ENCODE measurements at places on chromosomes 4 and X.

- no peak overlapping the region for H3K4me3 ChIP-seq
- H3K27ac ChIP-seq, result no peak overlapping the region
- no peak for DNase-seq
- H3K27me3 ChIP-seq, result no peaks in the 10 kb centered on the region
- no peaks in the 10 kb centered on the region for H3K36me3 ChIP-seq
These were observed 189.2 kb upstream of the GK2 start for GRCh38 chr4:79597266-79597665.

- no peaks in the 10 kb centered on the region for H3K4me1 ChIP-seq
- no peaks in the 10 kb centered on the region for H3K36me3 ChIP-seq
- peaks cover 21% of the 10 kb centered on the region for H3K27me3 ChIP-seq
- no peak overlapping the region for H3K27ac ChIP-seq
- no peak for DNase-seq
These were observed 136.6 kb upstream of the HHIP start for GRCh38 chr4:144509088-144510015.

- no peak overlapping the region for H3K27ac ChIP-seq
- peaks cover 1% of the 10 kb centered on the region for H3K36me3 ChIP-seq
- H3K4me1 ChIP-seq, result peaks cover 18% of the 10 kb centered on the region
- H3K4me3 ChIP-seq, result no peak overlapping the region
These were observed 2.4 kb upstream of the TLR10 start for GRCh38 chr4:38785041-38785790.

DNA sequence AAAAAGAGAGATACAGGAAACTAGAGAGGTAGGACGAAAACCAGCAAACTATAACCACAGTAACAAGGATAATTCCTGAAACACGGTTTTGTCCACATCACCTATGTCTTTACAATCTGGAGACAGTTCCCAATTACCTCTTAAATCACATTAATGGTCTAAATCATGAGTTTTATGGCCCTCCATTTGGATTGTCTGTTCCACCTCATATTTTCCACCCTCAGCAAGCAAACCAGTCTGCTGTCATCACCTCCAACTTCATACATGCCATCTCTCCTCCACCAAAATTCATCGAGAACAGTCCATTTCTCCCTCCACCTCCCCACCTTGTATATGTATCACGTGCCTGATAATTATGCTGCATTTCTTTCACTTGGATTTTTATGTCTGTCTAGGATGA is 107.3 kb downstream of the SH3RF1 start:
- DNase-seq, result no peak
- H3K27me3 ChIP-seq, result no peaks in the 10 kb centered on the region
- H3K36me3 ChIP-seq, result peaks cover 3% of the 10 kb centered on the region
- no peak overlapping the region for H3K4me3 ChIP-seq
- H3K4me1 ChIP-seq, result peaks cover 17% of the 10 kb centered on the region
- H3K27ac ChIP-seq, result peak overlapping the region; percentile 4

- no peaks in the 10 kb centered on the region for H3K4me1 ChIP-seq
- H3K4me3 ChIP-seq, result no peak overlapping the region
- H3K27me3 ChIP-seq, result no peaks in the 10 kb centered on the region
- no peak for DNase-seq
- H3K36me3 ChIP-seq, result no peaks in the 10 kb centered on the region
These were observed 345.8 kb upstream of the CASK start for GRCh38 chrX:42269186-42269585.

DNA sequence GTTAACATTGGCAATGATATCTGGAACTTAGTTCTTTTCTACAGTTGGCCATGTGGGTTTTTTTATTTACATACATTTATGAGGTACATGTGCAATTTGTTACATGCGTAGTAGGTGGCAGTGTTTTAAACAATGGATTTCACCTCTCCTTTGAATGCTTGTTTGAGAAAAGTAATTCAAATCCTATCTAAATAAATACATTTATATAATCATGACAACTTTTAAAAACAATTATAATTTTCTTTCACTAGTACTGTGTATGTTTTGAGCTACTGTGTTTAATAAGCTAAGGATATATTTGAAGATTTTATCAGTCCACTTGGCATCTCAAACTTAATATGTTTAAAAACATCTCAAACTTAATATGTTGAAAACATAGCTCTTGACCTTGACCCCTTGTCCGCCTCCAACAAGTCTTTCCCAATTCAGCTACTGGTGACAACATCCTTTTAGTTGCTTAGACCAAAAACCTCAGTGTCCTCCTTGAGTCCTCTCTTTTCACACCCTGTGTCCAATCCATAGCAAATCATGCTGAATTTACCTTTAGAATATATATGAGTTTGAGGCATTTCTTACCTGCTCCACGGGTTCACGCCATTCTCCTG is 14.5 kb downstream of the GUCY1B1 start:
- no peak overlapping the region for H3K27ac ChIP-seq
- no peaks in the 10 kb centered on the region for H3K36me3 ChIP-seq
- H3K4me3 ChIP-seq, result no peak overlapping the region
- H3K27me3 ChIP-seq, result no peaks in the 10 kb centered on the region
- DNase-seq, result no peak

GRCh38 chr4:36303426-36304137 is 22.2 kb downstream of the DTHD1 start:
- H3K27ac ChIP-seq, result no peak overlapping the region
- no peaks in the 10 kb centered on the region for H3K4me1 ChIP-seq
- H3K4me3 ChIP-seq, result no peak overlapping the region
- no peaks in the 10 kb centered on the region for H3K36me3 ChIP-seq

DNA sequence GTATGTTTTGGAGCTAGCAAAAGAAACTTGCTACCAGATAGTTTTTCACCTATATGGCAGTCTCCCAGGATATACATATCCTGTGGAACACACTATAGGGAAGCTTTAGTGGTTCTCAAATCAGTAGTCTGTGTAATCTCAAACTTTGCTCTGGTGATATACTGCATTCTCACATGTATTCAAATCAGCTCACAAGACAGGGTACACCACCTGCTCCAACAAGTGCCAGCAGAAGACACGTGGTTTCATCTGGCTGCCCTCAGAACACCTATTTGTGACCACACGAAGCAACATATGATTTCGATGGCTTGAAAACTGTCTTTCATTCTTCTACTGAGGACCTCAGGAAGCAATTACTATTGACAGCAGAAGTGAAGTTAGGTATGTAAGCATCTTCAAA is 37.7 kb downstream of the BCLAF3 start:
- peaks cover 13% of the 10 kb centered on the region for H3K36me3 ChIP-seq
- DNase-seq, result no peak
- no peaks in the 10 kb centered on the region for H3K4me1 ChIP-seq
- H3K4me3 ChIP-seq, result no peak overlapping the region

DNA sequence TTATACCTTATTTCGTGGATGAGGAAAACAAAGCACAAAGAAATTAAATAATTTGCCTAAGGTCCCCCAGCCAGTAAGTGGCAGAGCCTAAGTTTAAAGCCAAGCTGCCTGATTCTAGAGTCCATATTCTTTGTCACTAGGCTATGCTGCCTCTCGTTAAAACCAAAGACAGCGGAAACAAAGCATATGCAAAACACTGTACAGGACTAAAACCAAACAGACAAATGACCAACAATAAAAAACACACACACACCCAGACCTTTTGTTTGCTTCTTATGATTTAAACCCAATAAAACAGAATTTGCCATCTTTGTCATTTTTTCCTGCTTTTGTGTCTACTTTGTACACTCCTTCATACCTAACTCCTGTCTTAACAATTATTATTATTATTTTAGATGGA is 10.1 kb upstream of the VSIG1 start:
- H3K27ac ChIP-seq, result no peak overlapping the region
- H3K4me3 ChIP-seq, result no peak overlapping the region
- H3K36me3 ChIP-seq, result no peaks in the 10 kb centered on the region
- DNase-seq, result no peak
- H3K4me1 ChIP-seq, result peaks cover 46% of the 10 kb centered on the region

GRCh38 chrX:10365532-10366265 is 208.9 kb downstream of the CLCN4 start:
- H3K36me3 ChIP-seq, result no peaks in the 10 kb centered on the region
- no peak for DNase-seq
- no peak overlapping the region for H3K4me3 ChIP-seq
- no peaks in the 10 kb centered on the region for H3K27me3 ChIP-seq
- H3K4me1 ChIP-seq, result no peaks in the 10 kb centered on the region
- H3K27ac ChIP-seq, result no peak overlapping the region

DNA sequence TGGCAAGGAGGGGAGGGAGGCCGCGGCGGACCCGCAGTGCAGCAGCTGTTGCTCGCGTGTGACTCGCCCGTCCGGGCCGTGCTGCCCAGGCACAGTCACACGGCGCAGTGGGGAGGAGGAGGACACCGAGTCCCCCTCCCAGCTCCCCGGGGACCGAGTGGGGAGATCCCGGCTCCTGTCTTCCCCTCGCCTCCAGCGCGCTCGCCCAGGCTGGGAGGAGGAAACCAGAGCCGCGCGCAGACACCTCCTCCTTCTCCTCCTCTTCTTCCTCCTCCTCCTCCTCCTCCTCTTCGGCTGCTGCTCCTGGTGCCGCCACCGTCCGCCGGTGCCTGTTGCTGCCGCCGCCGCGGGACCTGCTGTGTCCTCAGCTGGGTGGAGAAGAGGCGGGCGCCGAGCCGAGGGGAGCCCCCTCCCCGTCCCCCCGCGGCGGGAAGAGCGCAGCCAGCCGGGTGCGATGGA is at the start of gene TBC1D1:
Gene TBC1D1, plus strand, starts transcription at position 284 of the 459 bp plus-strand sequence. CDS start 11,012 bp downstream, outside the sequence.
- peak; percentile 19 for DNase-seq
- no peaks in the 10 kb centered on the region for H3K36me3 ChIP-seq
- peaks cover 69% of the 10 kb centered on the region for H3K27me3 ChIP-seq
- no peak within 1 kb of the TSS for H3K27ac ChIP-seq
- peak within 1 kb of the TSS; percentile 74 for H3K4me3 ChIP-seq

GRCh38 chr4:177444911-177445736 is 2.9 kb upstream of the AGA start:
- no peak for DNase-seq
- H3K4me1 ChIP-seq, result peaks cover 19% of the 10 kb centered on the region
- no peaks in the 10 kb centered on the region for H3K36me3 ChIP-seq
- H3K27ac ChIP-seq, result peak overlapping the region; percentile 87
- H3K27me3 ChIP-seq, result no peaks in the 10 kb centered on the region
- peak overlapping the region; percentile 66 for H3K4me3 ChIP-seq

DNA sequence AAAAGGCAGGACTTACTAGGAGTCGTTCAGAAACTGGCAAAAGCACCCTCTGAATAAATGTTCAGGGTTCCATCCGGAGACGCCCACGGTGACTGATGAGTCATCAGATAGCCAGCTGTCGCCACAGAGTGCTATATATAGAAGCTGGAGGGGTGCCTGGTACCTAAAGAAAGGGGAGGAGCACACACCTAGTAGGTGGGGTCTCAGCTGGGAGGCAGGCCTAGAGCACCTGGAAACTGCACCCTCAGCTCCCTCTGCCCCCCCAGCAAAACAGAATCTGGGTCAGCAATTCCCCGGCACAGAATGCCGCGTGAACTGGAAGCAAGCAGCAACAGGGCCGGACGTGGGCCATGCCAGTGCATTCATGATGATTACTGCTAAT is 242.0 kb downstream of the BCOR start:
- peaks cover 5% of the 10 kb centered on the region for H3K27me3 ChIP-seq
- DNase-seq, result no peak
- H3K4me3 ChIP-seq, result no peak overlapping the region
- H3K36me3 ChIP-seq, result no peaks in the 10 kb centered on the region

DNA sequence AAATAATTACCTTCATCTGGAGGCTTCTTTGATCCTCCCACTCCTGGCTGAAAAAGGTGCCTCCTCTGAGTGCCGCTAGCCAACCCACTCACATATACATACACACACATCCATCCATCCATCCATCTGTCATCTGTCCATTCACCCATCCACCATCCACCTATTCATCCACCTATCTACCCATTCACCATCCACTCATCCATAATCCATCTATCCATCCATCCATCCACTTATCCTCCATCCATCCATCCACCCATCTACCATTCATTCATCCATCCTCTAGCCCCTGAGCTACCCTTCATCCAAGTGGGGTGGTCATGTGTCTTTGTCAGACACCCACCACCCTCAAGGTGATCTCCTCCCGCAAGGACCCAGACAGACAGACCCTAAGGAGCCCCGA is 181.5 kb upstream of the PSAPL1 start:
- H3K4me1 ChIP-seq, result peaks cover 3% of the 10 kb centered on the region
- H3K4me3 ChIP-seq, result no peak overlapping the region
- DNase-seq, result no peak
- H3K27me3 ChIP-seq, result peaks cover 22% of the 10 kb centered on the region
- no peaks in the 10 kb centered on the region for H3K36me3 ChIP-seq

- no peaks in the 10 kb centered on the region for H3K36me3 ChIP-seq
- H3K27me3 ChIP-seq, result no peaks in the 10 kb centered on the region
- no peak overlapping the region for H3K4me3 ChIP-seq
- DNase-seq, result no peak
- H3K27ac ChIP-seq, result no peak overlapping the region
These were observed 451.1 kb downstream of the PPARGC1A start for GRCh38 chr4:23438764-23439163.

DNA sequence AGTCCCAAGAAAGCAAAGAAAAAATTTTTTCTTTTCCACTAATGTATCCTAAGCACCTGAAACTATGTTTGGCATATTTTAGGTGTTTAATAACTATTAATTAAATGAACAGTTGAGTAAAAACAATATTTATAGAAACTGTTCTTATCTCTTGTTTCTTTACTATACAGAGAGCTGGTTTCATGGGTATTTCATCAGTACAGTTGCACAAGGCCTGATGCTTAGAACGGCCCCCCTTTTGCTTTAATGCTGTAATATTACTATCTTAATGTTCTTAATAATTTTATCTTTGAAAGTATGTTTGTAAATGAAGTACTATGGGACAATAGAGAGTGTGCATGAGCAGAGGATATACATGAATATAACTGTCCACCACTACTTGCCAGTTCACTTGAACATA is 479.1 kb upstream of the SLIT2 start:
- H3K4me1 ChIP-seq, result no peaks in the 10 kb centered on the region
- H3K27ac ChIP-seq, result no peak overlapping the region
- H3K27me3 ChIP-seq, result no peaks in the 10 kb centered on the region
- no peak overlapping the region for H3K4me3 ChIP-seq
- no peaks in the 10 kb centered on the region for H3K36me3 ChIP-seq

- peaks cover 9% of the 10 kb centered on the region for H3K4me1 ChIP-seq
- H3K4me3 ChIP-seq, result no peak overlapping the region
- no peak overlapping the region for H3K27ac ChIP-seq
These were observed 3.9 kb upstream of the SPOCK3 start for GRCh38 chr4:167238226-167238625.
